BJ (cell line): ENCODE measurements at places on chromosomes 16 and 17.

DNA sequence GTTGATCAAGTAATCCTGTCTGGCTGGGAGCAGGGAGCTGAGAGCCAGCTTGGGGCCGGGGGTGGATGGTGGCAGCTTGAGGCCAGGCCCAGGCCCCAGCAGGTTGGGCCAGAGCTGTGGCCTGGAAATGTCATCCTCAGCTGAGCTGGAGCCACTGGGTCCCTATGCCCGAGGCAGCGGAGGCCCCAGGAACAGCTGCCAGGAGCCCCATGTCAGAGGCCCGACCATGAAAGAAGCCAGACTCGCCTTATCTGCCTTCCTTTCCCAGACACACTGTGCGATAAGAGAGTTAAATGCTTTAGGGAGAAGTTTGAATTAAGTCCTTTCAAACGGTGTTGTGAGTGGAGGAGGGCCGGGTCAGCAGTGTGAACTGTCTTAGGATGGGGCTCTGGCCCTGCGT is 3.5 kb downstream of the SMTNL2 start:
- no peak for DNase-seq

- DNase-seq = no peak
These were observed 25.4 kb upstream of the SLC38A8 start for GRCh38 chr16:84068041-84068440.

DNA sequence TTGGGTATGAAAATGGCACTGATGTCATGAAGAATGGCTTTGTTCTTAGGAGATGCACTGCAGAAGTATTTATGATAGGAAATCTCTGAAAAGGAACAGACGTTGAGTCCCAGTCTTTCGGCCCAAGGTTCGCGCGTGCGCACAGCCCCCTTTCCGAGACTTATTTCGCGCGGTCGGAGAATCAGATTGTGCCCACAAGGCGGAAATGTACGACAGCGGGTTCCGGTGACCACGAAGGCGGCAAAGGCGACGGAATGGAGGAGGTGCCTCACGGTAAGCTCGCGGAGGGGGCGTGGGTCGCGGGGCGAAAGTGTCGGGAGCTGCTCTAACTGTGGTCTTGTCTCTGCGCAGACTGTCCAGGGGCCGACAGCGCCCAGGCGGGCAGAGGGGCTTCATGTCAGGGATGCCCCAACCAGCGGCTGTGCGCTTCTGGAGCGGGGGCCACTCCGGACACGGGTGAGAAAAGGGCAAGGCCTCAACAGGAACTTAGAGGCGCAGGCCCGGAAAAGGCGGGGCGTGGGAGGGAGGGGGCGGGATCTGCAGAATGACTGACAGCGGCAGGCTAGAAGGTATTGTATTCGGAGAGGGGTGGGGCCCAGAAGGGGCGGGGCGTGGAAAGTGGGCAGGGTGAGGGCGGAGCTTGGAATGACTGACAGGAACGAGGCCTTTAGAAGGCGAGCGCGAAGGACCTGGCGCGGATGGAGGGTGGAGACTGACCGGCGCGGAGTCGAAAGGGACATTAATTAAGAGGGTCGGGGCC is at the start of gene NUBP1:
TSS of gene NUBP1 (plus strand) at position 233 of the 760 bp plus-strand sequence. CDS start at position 255, 22 bp downstream.
- peak; percentile 91 for DNase-seq

DNA sequence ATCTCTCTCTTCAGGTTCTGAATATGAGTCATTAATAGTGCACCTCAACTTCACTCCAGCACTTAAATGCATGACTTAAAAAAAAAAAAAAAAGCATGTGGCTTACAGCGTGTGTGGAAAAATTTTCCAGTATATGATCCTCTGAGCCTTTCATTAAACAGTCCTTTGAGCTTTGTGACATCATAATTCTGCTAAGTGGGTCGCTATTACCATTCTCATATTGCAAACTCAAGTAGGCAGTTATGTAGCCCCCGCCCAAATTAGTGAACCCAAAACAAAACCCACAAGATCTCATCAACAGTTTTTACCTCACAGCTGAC is 672 bp downstream of the CMTR2 start:
- DNase-seq = no peak

DNA sequence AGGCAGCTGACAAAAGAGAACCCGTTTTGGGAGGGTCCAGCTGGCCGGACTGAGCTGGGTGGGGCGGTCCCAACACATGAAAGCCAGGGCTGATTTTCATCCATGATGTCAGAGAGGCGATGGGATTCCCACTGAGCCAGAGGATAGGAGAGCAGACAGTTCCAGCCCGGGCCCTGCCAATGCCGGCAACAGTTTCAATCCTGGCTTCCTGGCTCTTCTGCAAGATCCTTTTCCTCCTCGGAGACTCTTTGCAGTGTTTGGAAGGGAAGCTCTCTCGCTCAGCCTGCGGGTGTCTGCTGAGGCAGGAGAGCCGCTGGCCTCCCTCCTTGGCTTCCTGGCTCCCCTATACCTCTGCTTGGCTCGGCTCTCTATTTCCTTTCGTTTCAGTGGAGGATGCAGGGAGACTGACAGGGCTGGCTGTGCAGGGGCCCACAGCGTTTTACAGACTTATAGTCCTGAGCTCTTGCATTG is 145.5 kb upstream of the SOX9 start:
- DNase-seq = peak; percentile 19

- no peak for DNase-seq
These were observed 180.0 kb downstream of the CHD9NB start for GRCh38 chr16:52872731-52873130.

- no peak for DNase-seq
These were observed 23.1 kb downstream of the MMP15 start for GRCh38 chr16:58048494-58049231.
